NCI-H345 (cell line): ENCODE measurements at places on chromosomes 1 and 21.

DNA sequence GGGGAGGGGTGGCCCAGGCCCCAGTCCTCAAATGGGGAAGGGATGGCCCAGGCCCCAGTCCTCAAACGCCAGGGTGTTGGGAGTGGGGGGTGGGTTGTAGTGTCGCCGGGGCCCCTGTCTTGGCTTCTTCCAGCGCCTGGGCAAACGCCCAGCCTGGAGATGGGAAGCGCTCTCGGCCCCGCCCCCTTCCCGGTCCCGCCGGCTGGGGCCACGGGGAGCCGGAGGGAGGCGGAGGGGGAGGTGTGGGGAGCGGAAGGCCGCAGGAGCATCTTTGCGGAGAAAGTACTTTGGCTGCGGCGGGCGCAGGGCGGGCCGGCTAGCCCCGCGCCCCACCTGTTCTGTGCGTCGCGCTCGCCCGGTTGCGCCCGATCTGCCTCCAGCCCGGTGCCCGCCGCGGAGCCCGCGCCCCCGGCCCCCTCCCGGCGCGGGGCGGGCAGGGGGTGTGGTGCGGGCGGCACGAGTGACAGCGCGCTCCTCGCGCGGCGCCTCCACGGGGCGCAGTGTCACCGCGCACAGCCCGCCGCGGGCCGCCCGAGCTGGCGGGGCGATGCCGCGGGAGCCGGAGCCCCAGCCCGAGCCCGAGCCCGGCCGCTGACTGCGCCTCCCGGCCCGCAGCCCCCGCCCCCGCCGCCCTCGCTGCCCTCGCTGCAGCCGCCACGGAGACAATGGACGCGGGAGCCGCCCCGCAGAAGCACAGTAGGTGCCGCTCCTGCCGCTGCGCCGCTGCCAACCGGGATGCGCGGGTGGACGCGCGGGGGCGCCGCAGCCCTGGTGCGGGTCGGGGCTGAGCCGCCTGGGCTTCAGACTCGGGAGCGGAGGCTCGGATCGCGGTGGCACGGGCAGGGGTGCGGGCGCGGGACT, 31.1 kb upstream of the PEX10 start:
- no peak for DNase-seq

- DNase-seq, result no peak
Measured at GRCh38 chr1:36624466-36624865, 141.8 kb upstream of the CSF3R start.

DNA sequence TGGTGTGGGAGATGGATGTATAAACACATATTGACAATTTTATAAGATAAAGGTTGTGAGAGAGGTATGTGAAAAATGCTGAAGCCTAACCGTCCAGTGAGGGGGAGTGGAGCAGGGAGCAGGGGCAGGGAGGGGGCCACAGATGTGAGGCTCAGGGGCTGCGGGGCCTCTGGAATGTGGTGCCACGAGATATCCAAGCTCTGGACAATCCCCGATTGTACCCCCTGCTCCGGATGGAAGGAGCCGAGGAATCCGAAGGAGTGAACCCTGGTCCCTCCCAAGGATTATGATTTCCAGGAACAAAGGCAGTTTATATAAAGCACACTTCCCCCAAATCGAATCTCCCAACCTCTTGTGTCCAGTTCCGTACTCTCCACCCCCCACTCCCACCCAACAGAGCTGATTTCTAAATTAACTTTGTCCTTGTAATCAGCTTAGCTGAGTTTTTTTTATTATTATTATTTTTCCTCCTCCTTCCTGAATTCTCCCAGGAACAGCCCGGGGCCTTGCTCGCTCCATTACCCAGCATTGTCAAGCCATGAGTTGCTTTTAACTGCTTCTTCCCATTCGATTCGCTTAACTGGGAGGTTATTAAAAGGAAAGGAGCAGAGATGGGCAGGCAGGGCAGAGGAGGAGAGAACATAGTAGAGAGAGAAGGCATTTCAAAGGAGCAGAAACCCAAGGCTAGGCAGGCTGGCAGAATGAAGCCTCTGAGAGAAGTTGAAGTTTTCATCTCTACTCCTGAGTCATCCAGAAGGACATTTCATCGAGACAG, 9.4 kb downstream of the KIRREL1 start:
- no peak for DNase-seq

GRCh38 chr1:172723251-172723650, 64.3 kb downstream of the FASLG start:
- DNase-seq, result no peak

DNA sequence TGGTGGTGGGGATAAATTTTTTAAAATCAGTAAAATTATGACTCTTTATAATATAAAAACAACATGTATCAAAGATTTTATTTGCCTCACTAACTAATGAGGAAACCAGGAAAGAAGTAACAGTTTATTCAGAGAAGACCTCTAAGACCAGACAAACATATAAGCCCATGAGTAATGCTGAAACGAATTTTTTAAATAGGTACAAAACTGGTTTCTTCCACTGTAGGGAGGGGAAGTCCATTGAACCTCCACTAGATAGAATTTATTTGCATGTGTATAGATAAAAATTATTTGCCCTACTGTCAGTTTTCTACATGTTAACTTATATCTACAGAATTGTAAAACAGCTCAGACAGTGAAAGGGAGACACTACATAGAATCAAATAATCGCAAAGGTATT, 86.8 kb downstream of the ZC3H11B start:
- no peak for DNase-seq

GRCh38 chr1:79255421-79255820, 248.9 kb upstream of the ADGRL4 start:
- no peak for DNase-seq

DNA sequence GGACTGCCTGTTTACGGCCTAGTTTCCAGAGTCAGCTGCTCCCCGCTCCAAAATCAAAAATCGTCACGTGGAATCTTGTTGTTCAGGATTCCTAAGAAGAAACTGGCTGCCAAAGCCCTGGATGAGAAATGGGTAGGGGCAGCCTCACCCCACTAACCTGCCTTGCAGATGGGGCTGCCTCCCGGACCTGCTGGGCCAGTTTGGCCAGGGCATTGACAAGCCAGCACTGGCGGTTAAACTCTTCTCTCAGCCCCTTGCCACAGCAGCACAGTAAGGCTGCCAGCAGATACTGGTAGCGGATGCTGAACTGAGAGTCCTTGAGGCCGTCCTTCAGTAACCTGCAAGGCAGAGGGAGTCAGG, 31.6 kb upstream of the PPP1R15B start:
- DNase-seq, result no peak

- DNase-seq, result no peak
Measured at GRCh38 chr1:11281518-11282331, 8.7 kb downstream of the UBIAD1 start.

DNA sequence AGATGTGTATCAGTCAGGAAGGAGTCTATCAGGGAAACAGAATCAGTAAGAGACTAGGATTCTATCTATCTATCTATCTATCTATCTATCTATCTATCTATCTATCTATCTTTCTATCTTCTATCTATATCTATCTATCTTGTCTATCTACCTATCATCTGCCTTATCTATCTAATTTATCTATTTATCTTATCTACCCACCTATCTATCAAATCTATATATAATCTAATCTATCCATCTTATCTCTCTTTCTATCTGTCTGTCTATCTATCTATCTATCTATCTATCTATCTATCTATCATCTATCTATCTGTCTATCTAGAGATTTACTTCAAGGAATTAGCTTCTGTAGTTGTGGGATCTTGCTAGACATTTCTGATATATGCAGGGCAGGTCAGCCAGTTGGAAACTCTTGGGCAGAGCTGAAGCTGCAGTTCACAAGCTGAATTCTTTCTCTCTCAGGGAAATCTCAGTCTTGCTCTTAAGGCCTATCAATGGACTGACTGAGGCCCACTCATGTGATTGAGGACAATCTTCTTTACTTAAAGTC, 140.2 kb upstream of the JUN start:
- no peak for DNase-seq

- DNase-seq, result no peak
Measured at GRCh38 chr1:40837601-40838000, 24.6 kb downstream of the CITED4 start.

DNA sequence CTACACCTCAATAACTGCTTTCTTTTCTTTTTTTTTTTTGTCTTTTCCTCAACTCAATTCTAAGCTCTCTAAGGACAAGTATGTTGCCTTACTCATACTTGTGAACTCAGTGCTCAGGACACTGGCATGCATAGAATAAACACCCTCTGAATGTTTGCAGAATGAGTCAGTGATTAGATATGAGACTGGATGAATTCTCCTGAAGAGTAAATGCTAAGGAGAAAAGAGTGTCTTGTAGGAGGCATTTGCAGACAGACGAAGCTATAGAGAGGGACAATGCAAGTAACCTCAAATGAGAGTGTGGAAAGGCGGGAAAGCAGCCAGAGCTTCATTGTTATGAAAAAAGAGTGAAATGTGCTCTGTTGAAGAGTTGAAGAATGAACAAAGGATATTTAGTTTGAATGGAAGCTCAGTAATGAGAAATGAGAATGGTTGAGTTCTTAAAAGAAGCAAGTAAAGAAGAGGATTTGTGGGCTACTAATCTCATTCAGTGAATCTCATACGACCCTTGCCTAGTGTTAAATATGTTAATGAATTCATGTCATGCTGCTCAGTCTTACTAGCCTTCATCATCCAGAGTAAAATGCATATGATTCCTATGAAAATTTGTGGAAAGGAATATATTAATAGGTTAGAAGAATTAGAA, 166.1 kb upstream of the DPYD start:
- no peak for DNase-seq

DNA sequence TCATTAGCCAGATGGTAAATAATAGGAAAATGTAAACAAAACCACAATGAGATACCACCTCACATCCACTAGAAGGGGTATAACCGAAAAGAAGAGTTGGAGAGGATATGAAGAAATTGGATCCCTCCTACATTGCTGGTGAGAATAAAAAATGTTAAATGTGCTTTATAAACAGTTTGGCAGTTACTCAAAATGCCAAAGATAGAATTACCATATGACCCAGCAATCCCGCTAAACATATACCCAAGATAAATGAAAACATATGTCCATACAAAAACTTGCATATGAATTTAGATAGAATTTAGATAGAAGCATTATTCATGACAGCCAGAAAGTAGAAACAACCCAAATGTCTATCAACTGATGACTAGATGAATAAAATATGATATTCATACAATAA, 4.4 kb upstream of the FMO2 start:
- DNase-seq, result no peak

GRCh38 chr1:181817091-181817490, 244.4 kb downstream of the ZNF648 start:
- DNase-seq, result no peak

GRCh38 chr1:85818371-85818770, 110.1 kb upstream of the ZNHIT6 start:
- DNase-seq, result no peak

DNA sequence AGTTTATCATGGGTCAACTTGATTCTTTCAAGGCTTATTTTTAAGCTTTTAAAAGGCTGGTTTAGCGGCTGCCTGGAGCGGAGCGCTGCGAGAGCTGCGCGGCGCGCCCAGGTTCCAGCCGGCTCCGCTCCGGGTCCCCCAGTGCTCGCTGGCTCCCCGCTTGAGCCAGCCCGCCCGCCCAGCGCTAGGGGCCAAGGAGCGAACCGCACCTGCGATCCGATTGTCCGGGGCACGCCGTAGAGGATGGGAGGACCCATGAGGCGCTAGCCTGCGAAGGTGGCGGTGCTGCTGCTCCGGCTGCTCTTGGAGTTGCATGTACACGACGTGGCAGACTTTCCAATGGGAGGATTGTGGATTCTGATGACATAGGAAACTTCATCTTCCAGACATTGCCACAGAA, 9.9 kb upstream of the CFHR4 start:
- no peak for DNase-seq

DNA sequence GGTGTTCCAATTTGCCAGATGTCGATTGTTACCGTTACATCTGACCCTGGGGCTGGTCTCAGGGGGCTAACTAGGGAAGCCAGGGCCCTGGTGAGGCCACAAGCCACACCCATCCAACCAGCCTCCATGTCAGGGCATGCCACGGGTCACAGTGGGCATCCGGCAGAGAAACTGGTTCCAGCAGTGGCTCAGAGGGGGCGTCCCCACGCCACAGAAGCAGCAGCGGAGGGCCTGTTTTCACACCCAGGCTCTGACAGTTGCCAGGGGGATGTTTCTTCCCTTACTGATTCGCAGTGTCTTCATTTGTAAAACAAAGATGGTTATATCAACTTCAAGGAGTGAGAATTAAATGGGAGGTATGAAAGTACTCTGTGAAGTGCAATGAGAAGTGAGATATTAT, 75.0 kb upstream of the COX20 start:
- no peak for DNase-seq

- DNase-seq, result no peak
Measured at GRCh38 chr1:167881069-167881468, 32.9 kb downstream of the ADCY10 start.
